CD14-positive monocyte (primary cell): ENCODE measurements at places on chromosomes 4 and X.

GRCh38 chr4:1715002-1715758 is 3.1 kb upstream of the SLBP start:
- peak; percentile 51 for DNase-seq

DNA sequence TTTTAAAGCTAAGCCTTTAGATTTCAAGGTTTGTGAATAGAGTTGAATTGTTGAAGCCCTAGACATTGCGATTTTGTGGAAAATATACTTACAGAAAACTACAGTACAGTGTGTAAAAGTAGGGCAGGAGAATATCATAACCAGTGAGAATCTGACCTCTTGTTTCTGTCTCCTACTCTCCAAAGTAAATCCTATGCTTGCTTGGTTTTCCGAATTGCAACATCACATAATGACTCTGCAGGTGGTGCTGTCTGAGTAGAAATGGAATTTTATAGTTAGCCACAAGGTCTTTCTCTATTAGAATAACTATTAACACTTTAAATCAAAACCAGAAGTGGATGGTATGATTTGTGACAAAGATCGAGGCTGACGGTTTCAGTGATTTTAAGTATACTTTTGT is 505.6 kb downstream of the RAPGEF2 start:
- DNase-seq: no peak

DNA sequence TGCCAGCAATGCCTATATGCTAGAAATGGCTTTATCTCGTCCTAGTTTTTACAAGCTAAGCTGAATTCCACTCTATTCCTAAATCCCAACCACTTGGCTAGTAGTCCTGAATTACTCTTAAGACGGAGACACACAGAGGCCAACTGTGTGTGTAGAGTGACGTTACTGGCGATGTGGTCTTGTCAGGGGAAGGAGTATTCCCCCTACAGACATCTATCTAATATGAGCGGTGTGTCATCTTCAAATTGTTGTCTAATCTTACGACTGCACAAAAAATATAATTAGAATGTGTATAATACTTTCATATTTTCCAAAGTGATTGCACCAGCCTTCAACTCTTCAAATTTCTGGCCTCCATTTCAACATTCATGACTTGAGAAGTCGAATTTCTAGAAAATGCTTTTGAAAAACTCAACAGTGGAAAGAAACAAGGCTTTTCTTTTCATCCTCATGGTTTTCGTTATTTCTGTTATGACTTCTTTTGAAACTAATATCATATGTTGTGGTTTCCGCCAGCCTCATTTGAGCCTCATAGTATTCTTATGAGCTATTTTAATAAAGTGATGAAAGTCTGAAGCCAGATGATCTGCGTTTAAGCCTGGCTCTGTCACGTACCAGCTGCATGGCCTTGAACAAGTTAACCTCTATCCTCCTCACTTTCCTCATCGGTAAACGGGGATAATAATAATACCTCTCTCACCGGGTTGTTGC is 132.3 kb downstream of the SOWAHB start:
- DNase-seq: no peak

- no peak for DNase-seq
Measured at GRCh38 chr4:169922632-169923276, 103.4 kb downstream of the MFAP3L start.

GRCh38 chr4:13910556-13910955 is 283.0 kb upstream of the BOD1L1 start:
- no peak for DNase-seq

DNA sequence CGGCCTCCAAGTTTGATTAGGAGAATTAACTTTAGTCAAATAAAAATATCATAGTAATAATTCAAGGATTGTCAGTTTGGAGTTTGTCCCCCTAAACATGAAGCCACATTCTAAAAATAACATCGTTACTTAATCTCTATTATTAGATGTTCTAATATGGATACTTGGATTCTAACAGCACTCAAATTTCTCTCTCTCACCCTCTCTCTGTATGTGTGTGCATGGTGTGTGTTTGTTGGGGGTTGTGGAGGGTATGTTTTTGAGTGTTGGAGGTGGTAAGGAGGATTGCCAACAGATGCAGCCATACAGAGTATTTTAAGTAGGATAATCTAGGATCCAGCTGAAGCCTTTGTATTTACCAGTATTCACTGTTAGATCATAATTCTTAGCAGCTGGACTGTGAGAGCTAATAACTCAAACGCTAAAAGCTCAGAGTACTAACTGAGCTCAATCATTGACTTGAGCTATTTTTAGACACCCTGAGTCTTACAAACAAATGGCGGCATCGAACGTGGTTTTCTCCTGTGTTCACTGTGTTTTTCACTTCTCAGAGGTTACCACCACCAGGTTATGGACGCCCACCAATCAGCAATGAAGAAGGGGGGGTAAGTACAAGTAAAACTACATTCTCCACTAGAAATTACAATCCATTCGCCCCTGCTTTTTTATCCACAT is 8.8 kb downstream of the ENAM start:
- DNase-seq: no peak

- DNase-seq: no peak
Measured at GRCh38 chr4:134935320-134935719, 733.7 kb upstream of the PABPC4L start.

- DNase-seq: no peak
Measured at GRCh38 chr4:48081196-48081595, 52.9 kb downstream of the TXK start.

GRCh38 chrX:141279476-141279875 is 37.2 kb upstream of the SPANXC start:
- no peak for DNase-seq

DNA sequence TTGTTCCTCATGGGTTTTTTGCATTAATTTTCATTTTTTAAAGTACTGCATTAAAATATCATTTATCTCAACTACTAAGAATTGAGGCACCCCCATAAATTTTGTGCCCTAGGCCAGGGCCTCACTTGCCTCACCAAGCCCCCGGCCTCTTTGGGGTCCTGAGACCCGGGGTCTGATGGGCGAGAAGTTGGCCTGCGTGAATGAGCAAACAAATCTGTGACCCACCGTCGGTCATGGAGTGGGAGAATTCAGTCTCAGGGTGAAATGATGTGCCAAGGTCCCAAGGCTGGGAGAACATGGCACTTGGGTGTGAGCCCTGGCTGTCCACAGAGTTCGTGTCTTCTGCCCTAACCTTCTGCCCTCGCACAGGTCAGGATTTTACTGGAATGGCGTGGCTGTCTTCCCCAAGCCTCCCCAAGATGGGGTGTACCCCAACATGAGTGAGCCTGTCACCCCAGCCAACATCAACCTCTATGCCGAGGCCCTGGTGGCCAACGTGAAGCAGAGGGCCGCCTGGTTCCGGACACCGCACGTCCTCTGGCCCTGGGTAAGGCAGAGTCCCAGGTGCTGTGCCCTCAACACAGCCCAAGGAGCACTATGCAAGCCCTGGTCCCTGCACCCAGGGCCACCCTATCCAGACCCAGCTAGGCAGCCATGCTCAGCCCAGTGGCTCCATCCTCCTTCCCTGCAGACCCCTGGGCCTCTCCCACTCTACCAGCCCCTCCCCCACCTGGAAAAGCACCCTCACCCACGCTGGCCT is 18.0 kb downstream of the MAN2B2 start:
- no peak for DNase-seq

DNA sequence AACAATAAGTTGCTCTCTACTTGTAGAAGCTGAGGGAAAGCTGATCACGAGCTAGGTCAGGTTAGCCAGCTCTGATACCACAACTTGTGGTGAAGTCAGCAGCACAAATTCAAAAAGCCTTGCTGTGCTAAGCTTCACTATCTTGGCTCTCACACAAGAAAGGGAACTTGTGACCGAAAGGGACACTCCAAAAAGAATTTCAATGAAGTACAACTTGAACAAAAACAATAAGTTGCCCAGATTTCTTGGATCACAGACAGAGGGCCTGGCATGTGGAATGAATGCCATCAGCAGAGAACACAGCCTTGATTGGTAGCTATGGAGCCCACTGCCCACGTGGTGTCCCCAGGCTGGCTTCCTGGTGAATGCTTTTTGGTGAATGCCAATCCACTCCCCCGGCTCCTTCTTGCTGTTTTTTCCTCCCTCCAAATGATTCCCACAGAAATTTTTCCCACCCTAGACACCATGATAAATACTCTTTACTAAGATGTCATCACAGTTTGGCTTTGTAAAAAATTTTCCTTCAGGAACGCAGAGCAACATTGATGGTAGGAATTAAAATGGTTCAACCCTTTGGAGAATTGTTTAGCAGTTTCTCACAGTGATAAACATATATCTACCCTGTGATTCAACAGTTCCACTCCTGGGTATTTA is 82.6 kb downstream of the ANXA3 start:
- no peak for DNase-seq

DNA sequence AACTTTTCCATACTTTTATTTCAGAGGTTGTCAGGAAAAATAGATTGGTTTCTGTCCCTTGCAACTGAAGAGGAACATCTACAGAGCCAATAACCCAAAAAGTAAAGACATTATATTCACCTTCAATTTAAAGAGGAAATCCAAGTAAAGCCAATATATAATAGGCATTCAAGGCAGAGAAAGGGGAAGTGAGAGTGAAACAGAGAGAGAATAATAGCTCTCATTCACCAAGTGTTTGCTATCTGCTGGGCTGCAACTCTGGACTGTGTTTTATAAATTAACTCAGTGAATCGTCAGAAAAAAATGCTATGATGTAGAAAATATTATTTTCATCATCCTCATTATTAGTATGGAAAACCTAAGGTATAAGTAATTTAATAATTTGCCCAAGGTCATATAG is 448.5 kb downstream of the TRAM1L1 start:
- no peak for DNase-seq

- peak; percentile 24 for DNase-seq
Measured at GRCh38 chr4:184792334-184792733, 33.4 kb downstream of the ACSL1 start.
